ENCODE measurements at places on chromosomes 4 and X.

DNA sequence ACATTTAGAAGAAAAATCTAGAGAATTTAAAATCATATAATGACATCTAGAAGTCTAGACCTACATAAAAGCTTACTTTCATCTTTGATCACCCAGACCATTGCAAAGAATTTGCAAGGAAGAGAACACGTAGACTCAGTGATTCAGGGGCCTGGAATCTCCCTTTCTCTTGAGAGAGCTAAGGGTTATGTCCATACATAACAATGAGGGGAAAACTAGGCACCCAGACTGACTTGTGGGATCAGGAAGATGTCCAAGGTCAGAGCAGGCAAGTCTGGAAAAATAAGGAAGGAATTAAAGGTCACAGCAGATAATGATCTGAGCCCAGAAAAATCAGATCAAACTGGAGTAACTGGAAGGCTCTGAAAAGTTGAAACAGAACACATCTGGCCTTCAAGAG, 198.4 kb upstream of the SFRP2 start:
- DNase-seq = no peak

- no peak for DNase-seq
Measured at GRCh38 chrX:147901461-147902126, 10.1 kb upstream of the FMR1 start.

DNA sequence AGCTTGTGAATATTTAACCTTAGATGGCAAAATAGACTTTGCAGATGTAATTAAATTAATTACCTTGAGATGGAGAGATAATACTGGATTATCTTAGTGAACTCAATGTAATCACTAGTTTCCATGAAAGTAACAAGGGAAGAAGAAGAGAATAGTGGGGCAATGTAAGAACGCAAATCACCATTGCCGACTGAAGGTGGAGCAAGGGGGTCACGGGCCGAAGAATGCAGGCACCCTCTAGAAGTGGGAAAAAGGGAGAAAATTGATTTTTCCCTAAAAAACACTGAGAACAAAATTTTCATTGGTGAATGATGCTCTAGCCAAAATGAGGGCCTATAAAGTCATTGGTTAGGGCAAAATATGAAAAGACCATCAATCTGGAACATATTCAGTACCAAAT, 375.6 kb upstream of the EPHA5 start:
- no peak for DNase-seq

DNA sequence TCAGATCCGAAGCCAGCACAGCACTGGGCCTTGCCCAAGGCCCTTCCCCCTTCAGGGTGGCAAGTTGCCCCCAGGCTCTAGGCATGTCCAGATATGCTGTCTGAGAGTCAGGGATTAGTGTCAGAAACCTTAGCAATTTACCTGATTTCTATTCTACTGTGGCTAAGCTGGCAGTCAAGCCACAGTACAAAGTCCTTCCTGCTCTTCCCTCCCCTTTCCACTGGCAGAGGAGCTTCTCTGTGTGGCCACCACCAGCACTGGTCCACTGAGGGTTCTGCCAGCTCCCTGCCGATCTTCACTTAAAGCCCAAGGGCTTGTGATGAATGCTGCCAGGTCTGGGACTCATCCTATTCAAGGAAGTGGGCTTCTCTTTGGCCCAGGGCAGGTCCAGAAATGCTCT, 324.5 kb upstream of the RPS6KA3 start:
- DNase-seq = no peak

DNA sequence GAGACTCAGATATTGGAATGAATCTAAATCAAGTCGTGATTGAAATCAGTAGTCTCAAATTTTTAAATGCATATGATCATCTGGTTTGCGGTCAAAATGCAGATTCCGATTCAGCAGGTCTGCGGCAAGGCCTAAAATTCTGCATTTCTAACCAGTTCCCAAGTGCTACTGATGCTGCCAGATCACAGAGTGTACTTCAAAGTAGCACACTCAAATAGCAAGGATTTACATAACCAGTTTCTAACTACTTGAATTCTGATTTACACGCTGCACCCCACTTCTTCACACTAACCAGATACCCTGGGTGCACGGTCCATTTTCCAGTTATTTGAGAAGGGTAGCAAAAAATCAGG, 752 bp downstream of the MBTPS2 start:
- no peak for DNase-seq

GRCh38 chr4:168931215-168931650, 78.8 kb downstream of the CBR4 start:
- no peak for DNase-seq

Data from stimulated activated CD8-positive, alpha-beta memory T cell treated with anti-CD3 and anti-CD28 coated beads, Interleukin-2, amount 100 ng/mL, for 48 hours (primary cell).